Activated effector memory CD4-positive, alpha-beta T cell treated with Interleukin-2 at 50 U/mL for 16 hours (primary cell): ENCODE measurements at places on chromosomes 1 and 21.

DNA sequence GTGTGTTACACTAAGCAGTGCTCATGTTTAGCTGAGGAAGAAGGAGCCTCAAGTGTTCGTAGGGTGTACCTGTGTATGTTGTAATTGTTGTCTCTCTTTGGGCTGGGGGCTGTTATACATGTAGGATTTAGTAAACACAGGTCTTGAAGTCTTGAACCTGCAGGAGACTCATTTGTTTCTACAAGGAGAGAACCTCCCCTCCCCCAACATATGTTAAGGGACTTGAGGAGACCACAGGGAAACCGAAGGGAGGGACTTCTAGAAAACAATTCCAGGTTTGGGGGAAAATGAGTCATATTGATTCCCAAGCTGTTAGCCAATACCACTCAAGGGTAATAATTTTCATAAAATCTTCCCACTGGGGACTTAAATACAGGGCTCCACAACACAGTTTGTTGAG lies 25.0 kb upstream of the AGBL4 start:
- DNase-seq, result no peak

GRCh38 chr21:32951041-32951440 lies 74.7 kb upstream of the OLIG2 start:
- no peak for DNase-seq

- no peak for DNase-seq
Measured at GRCh38 chr21:26100573-26100972, 70.0 kb downstream of the APP start.

GRCh38 chr21:31161157-31161556 lies 122.9 kb upstream of the KRTAP19-8 start:
- DNase-seq, result no peak

- DNase-seq, result no peak
Measured at GRCh38 chr1:63405021-63405420, 37.6 kb downstream of the ALG6 start.

- no peak for DNase-seq
Measured at GRCh38 chr1:8204826-8205225, 113.1 kb upstream of the SLC45A1 start.

DNA sequence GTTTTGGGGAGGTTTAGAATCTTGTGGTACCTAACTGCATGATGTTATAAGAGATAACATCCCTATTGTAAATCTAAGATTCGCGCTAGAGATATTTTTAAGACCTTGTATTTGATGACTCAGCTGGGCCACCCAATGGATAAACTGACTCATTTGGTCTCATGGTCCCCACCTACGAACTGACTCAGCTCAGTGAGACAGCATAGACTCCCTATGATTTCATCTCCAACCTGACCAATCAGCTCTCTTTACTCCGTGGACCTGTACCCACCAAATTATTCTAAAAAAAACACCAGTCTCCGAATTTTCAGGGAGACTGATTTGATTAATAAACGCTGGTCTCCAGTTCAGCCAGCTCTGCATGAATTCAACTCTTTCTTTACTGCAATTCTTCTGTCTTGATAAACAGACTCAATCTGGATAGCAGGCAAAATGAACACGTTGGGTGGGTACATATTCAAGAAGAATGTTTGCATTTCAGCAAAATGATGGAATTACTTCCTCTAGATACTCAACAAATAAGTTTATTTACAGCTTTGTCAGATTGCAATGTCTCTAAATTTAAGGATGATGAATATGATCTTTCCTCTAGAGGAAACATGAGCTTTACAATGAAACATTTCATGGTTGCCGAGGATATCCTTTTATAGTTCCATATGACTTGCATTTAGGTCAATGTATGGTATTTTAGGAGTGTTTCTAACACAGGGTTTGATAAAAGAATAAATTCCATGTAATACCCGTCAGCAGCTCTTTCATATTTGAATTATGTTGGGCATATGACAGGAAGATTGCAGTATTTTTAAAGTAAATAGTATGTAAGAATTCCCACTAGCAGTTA lies 516.6 kb upstream of the RGS18 start:
- no peak for DNase-seq

- no peak for DNase-seq
Measured at GRCh38 chr1:204198348-204199340, 2.4 kb upstream of the KISS1 start.

DNA sequence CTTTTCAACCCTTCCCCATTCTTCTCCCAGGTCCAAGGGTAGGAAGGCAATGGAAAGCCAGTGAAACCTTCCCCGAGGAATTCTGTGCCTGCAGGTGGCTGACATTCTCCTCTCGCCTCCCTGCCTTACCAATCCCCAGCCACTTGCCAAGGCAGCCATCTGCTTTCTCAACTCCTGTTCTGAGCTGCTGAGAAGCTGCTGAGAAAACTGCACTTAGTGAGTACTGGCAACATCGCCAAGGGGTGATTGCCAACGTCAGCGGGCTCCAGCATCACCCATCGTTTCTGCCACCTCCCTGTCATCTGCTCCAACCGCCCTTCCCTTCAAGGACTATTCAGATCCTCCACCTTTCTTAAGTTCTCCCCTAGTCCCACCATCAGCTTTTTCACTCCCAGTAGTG lies 106.0 kb downstream of the PTPRU start:
- DNase-seq, result no peak

DNA sequence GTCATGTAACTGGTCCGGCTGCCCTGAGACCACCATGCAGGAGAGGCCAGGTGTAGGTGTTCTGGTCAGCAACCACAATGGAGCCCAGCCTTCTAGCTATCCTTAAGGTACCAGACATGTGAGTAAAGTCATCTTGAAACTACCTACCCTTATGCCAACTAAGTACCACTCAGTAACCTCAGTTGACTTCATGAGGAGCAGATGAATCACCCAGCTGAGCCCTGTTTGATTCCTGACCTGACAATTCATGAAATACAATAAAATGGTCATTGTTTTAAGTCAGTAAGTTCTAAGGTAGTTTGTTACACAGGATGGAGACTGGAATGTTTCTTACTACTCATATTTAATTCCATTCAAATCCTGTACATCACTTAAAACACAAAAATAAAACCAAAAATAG lies 113.1 kb upstream of the LMO4 start:
- no peak for DNase-seq

GRCh38 chr1:84493747-84494146 lies 12.4 kb upstream of the SPATA1 start:
- no peak for DNase-seq

DNA sequence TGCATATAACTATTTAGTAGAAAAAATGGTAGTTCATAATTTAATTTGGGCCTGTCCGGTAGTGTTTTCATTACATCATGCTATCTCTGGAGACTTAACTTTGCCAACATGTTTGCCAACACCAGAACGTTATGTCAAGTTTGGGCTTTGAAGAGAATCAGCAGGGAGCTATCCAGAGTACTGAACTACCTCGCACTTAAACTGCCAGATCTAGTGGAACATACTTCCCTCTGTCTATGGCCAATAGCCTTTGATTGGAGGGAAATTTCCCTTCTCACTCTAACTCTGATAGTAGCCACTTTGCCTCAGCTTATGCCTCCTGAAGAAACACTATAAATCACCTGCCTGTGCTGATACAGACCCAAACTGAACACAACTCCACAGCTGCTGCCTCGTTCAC lies 10.0 kb downstream of the LRRC53 start:
- DNase-seq, result no peak

- no peak for DNase-seq
Measured at GRCh38 chr1:235169986-235170385, 8.9 kb upstream of the RBM34 start.

DNA sequence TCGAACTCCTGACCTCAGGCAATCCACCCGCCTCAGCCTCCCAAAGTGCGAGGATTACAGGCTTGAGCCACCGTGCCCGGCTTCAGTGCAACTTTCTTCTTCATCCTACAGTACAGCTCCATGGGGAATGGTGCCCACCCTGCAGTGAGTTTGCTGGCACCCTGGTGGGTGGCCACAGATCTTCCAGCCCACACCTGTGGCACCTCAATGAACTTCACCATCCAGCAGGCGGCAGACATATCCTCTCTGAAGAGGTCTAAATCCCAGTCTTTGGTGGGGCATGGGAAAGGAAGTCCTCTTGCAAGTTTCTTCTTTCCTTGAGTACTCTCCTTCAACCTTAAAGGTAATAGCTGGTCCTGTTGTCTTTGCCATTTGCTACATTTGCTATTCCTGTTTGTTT lies 18.1 kb upstream of the ZBTB8A start:
- no peak for DNase-seq

DNA sequence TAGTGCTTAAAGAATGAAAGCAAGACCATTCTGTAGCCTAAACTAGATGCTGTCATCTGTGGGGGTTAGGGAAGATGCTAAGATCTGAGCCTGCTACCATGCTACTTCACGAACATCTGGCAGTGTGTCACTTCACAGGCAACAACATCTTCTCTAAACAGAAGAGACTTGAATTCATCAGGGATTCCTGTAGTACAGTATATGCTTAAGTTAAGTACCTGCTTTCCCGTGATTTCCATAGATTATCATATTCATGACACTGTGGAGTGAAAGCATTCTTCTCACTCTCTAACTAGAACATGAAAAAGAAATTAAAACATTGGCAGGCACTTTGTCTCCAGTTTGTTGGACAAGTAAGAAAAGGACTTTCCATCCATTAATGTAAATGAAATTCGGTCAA lies 390.9 kb downstream of the PTBP2 start:
- no peak for DNase-seq

DNA sequence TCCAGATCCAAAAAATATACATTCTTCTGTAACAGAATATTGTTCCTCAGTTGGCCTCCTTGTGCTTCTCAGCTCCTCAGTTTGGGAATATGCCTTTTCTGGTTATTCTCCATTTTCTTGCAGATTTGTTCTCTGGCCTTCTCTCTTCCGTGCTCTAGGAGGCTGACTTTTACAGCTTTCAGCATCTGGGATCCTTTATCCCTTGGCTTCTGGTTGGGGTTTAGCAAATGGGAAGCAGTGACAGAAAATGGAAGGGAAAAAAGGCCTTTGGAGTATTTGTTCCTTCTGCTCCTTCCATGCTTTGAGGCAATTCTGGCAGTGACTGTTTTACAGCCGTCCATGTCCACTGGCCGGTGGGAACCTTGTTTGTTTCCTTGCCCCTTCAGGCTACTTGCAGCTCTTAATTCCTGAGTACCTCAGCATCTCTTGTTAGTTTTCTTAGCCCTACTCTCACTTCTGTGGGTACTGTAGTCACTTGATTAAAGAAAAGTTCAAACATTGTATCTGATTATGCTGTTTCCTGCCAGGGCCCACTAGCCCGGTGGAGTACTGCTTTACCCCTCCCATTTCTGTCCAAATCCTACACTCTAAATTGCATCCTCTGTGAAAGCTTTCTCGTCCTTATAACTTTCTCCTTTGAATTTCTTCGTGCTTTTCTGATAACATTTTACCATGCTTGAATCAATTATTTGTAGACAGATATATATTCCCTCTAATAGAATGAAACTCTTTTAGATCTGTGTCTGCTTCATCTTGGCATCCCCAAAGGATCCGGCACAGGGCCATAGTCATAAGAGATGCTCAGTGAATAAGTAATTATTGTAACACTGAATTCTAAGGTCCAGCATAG lies 118.2 kb downstream of the OSBPL9 start:
- no peak for DNase-seq

DNA sequence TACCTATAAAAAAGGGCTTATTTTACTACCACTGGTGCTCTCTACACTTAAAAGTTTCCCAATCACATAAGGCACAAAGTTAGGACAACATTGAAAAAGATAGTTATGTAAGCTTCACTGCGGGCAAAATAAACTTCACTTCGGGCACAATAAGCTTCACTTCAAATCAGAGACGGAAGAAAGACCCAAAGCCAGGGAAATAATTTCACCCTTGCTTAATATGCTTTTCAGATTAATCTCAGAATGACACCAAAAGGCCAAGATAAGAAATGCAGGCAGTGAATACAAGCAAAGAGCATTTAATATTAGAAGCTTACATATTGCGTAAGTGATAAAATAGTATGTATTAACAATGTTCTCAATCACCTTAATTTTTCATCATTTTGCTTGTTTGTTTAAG lies 444.2 kb downstream of the SETD4 start:
- no peak for DNase-seq

DNA sequence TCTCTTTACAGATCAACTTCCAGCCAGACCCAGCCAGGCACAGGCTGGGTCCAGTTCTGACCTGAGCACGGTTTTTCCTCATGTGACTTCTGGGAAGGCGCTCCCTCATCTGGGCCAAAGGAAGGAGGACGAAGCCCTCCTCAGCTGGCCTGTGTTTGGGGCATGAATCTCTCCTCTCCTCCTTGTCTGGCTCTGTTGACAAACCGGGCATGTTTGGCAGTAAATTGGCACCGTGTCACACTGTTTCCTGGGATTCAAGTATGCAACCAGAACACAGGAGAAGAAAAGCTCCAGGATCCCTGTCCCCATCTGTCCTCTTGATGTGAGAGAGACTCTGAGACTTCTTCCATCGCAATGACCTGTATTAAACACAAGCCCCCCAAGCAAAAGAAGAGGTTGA lies 18.3 kb downstream of the NECAP2 start:
- no peak for DNase-seq

DNA sequence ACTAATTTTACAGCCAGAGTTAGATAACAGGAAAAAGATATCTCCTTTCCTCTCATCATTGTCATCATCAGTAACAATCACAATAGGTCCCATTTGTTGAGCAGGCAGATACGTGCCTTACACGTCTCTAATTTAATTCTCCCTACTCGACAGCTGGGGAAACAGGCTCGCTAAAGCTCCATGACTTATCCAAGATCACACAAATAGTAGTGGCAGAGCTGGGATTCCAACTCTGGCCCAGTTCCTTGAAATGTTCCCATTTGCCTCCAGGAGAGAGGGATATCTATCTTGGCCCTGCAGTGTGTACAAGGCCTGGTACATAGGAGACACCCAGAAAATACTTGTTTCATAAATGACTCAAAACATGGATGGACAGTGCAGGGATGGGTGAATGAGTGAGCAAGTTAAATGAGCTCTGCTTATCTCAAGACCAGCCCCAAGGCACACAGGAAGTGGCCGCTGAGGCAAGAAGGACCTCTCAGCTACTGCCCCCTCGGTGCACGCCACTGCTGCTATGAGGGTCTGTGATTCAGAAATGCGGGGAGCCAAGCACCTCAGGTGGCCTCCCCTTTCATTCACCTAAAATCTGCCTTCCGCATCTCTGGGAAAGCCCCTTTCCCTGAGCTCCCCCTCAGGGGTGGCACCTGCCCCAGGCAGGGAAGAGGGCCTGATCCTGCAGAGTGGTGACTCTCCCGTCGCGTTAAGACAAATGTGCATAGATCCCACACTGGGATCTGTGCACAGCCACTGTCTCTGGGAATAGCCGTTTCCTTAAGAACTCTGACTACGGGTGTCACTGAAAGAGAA lies 3.6 kb downstream of the KCNN3 start:
- no peak for DNase-seq
